ENCODE measurements at places on chromosomes 5 and 9. TPM values are rescaled to one million over a fixed set of nuclear protein-coding genes. Genes with fewer than 3 reads are reported as not detected.

OR13F1 gene
- not detected for polyA plus RNA-seq

ST6GALNAC4 gene
- polyA plus RNA-seq = 23.6 TPM

PBX3 gene
- 9.6 TPM for polyA plus RNA-seq

PCDHGA12 gene
- polyA plus RNA-seq = 3.6 TPM

DNA sequence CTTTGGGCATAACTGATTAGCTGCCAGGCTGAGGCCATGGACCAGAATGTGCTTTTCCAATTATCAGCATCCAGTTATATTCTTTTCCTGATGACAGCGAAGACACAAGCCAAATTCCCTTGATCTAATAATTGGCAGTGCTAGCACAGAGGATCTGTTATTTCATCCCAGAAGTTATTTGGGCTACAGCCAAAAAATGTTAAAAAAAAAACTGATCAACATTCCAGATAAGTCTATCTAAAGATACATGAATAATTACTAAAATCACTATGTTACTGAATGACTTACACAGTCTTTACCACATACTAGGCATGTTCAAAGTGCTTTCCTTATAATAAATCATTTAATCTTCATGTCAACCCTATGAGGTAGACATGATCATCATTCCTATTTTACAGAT, 13.5 kb upstream of the PDZD2 start:
- no peak for DNase-seq

- no peak for DNase-seq
Measured at GRCh38 chr5:58450811-58451629, 8.9 kb downstream of the PLK2 start.

GRCh38 chr5:54644226-54644625, 126.7 kb downstream of the SNX18 start:
- no peak for DNase-seq

GRCh38 chr9:70065572-70065971, 21.9 kb downstream of the MAMDC2 start:
- no peak for DNase-seq

DNA sequence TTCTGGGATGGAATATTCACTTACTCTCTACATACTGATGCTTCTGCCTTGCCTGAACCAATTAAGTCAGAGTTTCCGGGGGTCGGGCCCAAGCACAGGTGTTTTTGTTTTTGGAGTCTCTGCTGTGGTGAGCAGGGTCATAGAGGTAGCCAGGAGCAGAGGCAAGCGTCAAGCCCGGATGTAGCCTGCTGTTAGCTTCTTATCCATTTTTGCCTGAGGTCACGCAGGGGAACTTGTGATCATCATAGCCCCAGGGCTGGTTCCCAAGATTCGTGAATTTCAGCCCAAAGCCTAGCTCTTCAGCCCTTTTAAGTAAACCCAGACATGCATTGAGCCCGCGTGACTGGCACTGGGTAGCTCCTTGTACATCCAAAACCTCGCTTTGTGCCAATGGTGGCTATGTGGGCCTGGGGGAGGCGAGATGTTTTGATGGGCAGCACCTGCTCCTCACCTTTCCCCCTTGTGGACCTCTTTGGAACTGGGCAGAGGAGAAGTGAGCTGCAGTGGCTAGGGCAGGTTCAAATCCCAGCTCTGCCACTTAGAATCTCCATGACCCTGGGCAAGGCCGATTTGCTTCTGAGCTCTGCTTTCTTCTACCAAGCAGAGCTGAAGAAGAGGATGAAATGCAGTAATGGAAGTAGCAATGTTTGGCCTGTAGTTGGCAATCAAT, 33.7 kb downstream of the FGF18 start:
- no peak for DNase-seq

DNA sequence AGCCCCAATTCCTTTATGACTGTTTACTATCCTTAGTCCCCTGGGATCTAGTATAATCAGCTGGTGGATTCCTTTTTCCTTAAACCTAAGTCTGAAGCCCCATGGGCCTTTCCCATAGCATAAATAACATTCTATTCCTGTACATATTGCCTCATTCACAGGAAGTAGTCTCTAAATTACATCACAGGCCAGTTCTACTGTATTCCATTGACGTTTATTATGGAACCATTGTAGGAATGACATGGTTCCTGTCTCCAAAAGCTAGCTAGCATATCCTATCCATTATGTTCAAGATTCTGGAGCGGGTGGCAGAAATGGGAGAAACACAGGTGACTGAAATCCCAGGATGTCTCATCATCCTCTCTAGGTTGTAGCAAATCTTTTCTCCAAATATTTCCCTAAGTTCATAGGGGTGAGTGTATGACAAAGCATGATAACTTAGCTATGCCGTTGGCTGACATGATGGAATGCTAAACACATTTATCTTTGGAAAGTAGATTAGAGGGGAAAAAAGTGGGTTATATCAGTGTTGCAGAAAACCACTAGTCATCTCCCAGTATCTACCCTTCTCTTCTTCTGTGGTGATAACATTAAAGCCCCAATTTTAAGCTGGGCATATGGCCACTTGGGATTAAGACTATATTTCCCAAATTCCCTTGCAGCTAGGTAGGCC, 140.1 kb downstream of the FGF1 start:
- peak; percentile 69 for DNase-seq

DNA sequence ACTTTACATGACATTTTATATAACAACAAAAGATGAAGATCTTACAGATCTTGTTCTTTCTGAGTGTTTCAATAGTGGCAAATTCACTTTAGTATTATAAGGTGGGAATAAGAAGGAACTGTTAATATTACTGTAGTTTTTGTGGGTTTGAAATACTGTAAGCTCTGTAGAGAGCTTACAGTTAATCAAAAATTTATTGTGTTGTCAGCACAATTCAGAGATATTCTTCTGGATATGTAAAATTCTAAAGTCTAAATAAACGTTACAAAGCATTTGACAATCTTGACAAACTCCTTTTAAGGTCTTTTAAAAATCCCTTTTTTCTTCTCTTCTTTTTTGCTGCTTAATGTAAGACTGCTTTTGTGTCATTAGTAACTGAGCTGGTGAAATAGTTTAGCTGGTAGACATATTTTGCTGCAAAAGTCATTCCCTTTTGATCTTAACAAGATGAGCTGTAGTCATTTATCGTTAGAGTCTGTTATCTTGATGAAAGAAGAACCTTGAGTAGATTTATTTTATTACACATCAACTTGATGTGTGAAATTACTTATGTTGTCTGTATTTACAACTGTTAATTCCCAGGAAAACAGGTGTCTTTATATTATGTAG, 186.0 kb downstream of the WDR70 start:
- no peak for DNase-seq
